ENCODE measurements at places on chromosomes 6 and 20. TPM values are rescaled to one million over a fixed set of nuclear protein-coding genes. Genes with fewer than 3 reads are reported as not detected.

EYA4 gene
- total RNA-seq = 1.5 TPM

BHLHE23 gene
- total RNA-seq = not detected

GGTLC1 gene
- total RNA-seq = not detected

OCSTAMP gene
- total RNA-seq = not detected

ZNF311 gene
- total RNA-seq = 0.40 TPM
